ENCODE measurements at places on chromosomes 2 and 18.
A peak's percentile ranks its signal among the peaks of the same experiment; 100 is the strongest.

DNA sequence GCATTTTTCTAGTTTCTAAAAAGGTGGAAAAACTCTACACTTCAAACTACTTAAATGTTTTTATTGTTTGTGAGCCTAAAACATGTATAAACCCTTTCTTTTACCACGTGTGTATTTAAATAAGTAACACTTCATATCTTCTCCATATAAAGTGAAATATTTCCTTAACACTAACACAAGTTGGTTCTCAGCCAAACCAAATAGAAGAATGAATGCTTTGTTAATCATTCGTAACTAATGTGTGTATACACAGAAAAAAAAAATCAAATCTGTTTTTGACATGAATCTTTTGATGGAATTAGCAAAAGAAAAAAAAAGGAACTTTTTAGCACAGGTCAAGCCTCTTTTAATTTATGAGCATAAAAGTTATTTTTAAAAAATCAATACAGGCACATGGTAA lies 89.3 kb downstream of the EHBP1 start:
- DNase-seq = no peak

DNA sequence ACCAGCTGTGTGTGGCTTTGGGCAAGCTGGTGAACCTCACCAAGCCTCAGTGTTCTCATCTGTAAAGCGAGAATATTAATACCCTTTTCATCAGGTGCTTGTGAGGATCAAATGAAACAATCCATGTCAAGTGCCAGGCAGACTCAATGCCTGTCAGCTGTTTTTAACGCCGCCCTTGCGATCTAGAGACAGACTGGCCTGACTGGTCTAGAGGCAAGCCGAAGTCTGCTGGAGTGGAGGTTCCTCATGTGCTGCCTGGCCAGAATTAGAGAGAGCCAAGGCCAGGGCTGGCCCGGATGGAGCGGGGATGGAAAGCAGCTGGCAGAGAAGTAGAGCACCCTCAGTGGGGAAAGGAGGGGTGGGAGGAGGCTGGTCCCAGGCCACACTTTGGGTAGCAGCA lies 74.5 kb upstream of the B3GNT7 start:
- peak; percentile 34 for DNase-seq

- no peak for DNase-seq
Observed at GRCh38 chr2:53021292-53021691, 746.3 kb upstream of the CHAC2 start.

GRCh38 chr2:26521913-26522180 lies 43.9 kb upstream of the OTOF start:
- DNase-seq = no peak

DNA sequence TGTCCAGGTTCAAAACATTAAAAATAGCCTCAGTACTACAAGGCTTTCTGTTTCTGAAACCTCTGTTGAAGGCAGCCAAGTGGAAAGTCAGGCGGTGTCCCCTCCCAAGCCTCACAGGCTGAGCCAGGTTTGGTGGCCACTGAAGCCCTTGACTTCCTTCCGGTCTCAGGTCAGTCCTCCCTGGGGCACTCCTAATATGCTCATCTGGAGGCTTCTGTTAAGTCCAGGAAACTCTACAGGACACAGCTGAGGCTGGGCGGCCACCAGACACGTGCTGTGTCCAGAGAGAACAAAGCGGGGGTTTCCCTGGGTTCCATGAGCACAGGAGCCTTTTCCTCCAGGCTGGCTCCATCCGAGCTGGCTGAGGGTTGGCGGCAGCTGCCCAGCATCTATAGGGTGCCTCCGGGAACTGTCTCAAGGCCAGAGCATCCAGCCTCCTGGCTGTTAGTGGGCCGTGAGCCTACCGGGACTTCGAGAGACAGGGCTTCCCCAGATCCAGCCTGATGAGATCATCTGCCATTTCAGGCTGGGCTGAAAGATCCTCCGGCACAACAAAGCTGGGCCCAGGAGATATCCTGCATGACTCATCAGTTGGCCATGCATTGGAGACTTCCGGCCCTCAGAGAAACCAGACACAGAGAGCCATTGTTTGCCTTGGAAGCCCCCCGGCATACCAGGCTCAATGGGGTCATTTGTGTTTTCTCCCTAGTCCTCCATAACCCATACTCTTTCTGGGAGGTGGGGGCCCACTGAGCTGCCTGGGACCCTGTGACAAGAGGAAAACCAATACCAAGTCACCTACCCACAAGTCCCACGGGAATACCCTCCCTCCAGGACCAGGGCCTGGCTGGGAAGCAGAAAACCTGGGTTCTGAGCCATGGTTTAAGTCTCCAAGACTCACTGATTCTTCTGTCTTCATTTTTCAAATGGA lies 71.7 kb downstream of the HS1BP3 start:
- peak; percentile 87 for DNase-seq

- no peak for DNase-seq
Observed at GRCh38 chr2:132448331-132448730, 31.7 kb downstream of the GPR39 start.

DNA sequence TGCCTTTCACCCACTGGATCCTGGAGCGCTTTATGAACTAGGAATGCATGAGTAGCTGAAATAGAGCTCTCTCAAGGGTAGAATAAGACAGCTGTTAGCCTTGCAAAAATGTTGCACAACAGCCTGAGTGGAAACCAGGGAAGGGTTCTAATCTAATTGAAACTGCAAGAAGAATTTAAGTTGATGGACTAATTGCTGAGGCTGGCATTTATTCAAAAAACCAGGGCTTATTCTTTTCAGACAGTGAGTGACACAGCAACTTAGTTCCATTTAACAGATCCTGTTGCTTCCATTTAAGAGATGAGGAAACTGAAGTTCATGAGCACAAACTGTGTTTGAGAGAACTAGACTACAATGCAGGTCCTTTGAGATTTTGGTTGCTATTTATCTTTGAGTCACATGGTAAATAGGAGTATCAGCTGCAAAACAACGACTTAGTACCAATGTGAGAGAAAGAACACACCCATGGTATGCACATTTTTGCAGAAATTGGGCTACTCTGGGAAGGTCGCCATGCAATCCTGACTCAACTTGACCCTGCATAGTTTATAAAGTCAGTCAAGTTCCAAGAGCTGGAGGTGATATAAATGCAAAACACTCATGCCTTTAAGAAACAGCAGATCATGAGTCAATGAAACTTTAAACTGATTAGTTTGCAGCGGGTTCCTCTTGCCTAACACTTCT lies 76.4 kb upstream of the PARD3B start:
- DNase-seq = no peak

DNA sequence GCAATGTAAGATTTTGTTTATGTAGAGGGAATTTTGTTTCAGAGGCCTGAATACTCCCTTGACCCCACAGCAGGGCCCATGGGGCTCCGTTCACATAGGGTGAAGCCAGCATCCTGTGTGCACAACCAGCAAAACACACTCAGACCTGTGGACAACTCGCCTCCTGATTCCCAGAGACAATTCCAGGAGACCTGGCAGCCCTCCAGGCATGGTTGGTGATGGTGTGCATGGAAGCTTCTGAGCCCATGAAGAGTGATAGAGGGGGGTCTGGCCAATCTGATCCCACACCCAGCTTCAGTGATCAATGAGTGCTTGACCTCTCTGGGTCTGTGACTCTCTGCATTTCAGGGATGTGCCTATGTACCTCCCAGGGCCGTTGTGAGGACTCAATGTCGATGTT lies 91.0 kb upstream of the RAB6C start:
- DNase-seq = no peak

- DNase-seq = no peak
Observed at GRCh38 chr2:196980001-196980400, 53.5 kb upstream of the PGAP1 start.

- peak; percentile 63 for DNase-seq
Observed at GRCh38 chr2:161237392-161238264, 70.6 kb upstream of the PSMD14 start.

- DNase-seq = peak; percentile 90
Observed at GRCh38 chr2:64525317-64525613, 1.1 kb downstream of the AFTPH start.

DNA sequence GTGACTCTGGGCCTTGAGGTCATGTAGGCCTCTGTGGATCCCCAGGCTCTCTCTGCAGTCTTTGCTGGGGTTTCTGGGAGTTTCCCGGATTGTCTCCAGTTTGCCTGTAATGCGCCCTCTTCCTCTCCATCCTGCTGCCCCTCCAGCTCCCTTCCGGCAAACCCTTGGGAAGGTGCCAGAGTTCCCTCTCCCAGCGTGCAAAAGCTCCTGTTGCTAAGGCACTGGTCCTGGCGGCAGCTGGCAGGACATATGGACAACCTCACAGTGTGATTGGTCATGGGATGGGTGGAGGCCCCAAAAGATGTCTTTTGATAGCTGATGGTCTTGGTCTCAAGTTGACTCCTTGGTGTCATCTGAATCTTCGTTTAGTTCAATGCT lies 320.1 kb downstream of the CYP26B1 start:
- no peak for DNase-seq

DNA sequence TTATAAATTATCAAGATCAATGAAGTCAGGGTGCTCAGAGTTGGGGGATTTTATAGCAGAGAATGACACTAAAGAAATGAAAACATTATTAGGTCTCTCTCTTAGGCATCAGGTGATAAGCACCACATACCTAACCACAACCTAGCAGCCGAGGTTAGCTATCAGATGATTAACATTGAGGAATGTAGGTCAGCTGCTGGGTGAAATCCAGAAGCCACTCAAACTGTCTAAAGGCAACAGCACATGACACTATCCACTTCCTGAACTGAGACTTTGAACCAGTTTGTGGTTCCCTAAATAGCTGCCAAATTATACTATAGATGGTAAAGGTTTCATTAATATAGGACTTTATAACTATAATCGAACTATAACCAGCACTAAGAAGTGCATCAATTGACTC lies 4.7 kb downstream of the EPG5 start:
- peak; percentile 66 for DNase-seq

GRCh38 chr18:58603375-58604067 lies 25.4 kb downstream of the ALPK2 start:
- no peak for DNase-seq

GRCh38 chr2:232976176-232976575 lies 36.9 kb downstream of the NGEF start:
- DNase-seq = no peak

GRCh38 chr2:2503864-2504418 lies 172.9 kb upstream of the MYT1L start:
- DNase-seq = no peak

- no peak for DNase-seq
Observed at GRCh38 chr2:11042841-11043240, 112.4 kb upstream of the SLC66A3 start.

DNA sequence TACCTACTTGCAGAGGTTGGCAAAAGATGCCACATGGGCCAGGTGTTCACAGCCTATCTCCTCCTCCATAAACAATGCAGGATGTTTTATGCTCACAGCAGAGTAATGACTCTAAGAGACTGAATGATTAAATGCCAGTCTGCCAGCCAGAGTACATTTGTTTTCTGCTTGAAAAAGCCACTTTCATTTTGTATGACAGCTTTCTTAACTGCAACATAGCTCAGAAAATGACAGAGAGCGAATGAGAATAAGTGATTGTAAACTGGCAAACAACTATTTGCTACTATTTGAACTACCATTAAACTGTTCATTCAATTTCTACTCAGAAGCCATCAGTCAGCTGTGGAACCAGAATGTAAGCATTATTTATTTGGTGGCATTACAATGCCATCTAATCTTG lies 50.6 kb upstream of the DCC start:
- DNase-seq = no peak

DNA sequence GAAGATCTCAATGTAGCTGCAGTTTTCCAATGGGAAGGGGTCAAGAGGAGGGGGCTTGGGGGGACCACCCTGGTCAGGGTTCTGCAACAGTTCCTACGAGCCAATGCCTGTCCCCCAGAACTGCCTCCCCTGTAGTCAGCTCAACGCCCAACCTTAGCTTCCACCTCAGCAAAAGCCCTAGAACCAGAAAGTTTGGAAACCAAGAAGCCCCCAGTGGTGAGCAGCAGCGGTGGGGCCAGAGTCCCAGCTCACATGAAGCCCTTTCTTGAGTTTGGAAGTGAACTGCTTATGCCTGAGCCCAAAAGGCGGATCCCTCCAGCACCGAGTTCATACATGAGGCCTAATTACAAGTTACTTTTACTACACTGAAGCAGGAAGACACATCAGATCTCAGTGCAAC lies 162.4 kb downstream of the HDAC4 start:
- DNase-seq = no peak

GRCh38 chr2:188388831-188389230 lies 97.2 kb downstream of the GULP1 start:
- DNase-seq = no peak

GRCh38 chr2:1769703-1770422 lies 25.5 kb upstream of the PXDN start:
- peak; percentile 17 for DNase-seq

DNA sequence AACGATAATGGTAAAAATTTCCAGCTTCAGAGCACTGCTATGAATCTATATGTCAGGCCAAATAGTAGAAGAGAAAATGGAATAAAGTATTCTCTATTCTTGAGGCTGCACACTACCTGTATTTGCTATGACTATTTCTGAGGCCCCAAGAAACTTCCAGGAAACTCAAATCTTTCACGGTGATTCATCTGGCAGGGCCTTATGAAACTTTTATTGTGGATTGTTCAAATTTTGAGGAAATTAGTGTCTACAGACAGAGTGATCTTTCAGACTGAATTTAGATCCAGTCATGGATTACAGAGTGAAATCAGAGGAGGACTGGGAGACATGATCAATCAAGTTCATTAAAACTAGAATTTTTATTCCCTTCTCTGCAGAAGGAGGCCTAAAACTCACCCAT lies 4.1 kb upstream of the VSNL1 start:
- no peak for DNase-seq
